ENCODE measurements at places on chromosomes 4 and X.
A peak's percentile ranks its signal among the peaks of the same experiment; 100 is the strongest.

GRCh38 chr4:122602277-122603142 is 18.4 kb downstream of the IL21 start:
- no peak for DNase-seq

DNA sequence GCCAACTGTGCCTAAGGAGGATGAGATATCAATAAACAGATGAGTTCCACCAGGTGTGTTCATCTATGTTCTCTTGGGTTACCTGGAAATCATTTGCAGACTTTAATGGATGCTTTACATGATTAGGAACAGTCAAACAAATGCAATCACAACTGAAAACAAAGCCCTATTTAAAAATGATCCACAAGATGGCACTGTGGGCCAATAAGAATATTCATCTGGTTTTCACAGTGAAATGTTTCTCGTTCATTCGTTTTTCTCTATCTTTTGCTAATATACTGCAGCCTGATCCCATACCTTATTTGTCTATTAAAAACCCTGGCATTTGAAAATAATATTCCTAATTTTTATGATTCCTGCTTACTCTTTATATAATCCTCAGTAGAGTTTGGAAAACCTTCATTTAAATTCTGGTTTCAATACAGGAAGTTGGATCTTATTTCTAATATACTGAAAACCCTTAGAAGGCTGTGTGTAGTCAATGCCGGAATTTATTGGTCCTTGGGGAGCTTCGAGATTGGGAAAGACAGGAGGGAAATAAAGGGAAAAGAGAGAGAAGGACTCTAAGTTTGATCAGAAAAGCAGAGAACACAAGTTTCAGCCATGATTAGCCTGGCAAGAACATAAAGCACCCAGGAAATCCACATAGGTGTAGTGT is 63.8 kb upstream of the TAPT1 start:
- no peak for DNase-seq

DNA sequence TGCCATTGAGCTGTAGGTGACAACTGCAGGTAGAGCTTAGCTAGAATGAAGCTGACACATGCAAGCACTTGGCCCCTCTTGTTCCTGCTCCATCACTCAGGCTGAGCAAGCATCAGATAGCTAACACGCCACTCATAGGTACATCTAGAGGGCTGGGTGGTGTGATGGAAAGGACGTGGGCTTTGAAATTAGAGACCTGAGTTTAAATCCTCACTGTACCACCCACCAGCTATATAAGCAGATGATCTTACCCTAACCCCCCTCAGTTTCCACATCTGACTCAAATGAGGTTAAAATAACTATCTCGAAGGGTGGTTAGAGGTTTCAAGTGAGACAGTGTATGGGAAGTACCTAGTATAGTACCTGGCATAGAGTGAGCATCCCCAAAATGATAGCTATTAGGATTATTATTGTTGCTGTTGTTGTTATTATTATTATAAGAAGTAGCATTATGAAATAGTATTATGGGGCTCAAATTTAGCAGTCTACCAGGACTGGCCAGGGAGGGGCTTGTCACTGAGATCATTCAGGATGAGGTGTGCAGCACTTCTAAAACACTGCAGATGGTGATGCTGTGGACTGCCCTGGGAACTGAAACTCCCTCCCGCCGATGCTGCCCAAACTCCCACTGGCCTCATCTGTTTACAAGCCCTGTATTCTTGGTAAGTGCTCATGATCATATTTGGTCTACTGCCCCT is 59.0 kb downstream of the REELD1 start:
- no peak for DNase-seq

DNA sequence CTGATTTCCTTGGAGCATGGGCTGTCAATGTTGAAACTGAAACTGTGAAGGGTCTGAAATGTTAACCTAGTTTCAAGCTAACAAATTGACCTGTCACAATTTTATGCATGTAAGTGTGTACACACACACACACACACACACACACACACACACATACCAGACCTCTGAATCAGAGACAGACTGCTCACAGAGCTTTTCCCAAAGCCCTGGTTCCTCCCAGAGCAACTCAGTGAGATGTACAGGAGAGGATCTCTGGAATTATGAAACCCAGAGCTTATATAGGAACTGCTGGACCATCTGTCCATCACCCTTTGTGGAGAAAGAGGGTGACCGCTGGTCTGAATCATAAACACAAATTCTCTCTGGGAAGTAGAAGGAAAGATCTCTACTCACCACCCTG is 228.1 kb upstream of the PRPS2 start:
- DNase-seq: no peak

GRCh38 chr4:47073647-47074046 is 42.3 kb downstream of the GABRB1 start:
- DNase-seq: no peak

DNA sequence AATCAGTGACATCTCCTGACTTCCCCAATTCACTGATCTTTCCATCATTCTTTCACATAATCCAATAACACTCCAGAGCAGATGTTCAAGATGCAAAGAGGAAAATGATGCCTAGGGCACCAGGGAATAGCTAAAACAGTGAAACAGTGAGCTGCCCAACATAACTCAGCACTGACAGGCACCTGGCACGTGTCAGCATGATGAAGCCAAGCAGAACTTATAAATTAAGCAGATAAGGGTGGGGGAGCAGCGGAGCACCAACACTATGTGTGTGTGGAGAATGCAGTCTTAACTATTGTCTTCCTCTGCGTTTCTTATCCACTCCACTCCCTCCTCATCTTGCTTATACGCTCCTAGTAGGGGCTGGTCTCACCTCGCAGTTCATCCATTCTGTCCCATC is 89.4 kb downstream of the AMMECR1 start:
- no peak for DNase-seq

- DNase-seq: peak; percentile 23
These were observed 69.4 kb downstream of the HMGB2 start for GRCh38 chr4:173264684-173265185.

DNA sequence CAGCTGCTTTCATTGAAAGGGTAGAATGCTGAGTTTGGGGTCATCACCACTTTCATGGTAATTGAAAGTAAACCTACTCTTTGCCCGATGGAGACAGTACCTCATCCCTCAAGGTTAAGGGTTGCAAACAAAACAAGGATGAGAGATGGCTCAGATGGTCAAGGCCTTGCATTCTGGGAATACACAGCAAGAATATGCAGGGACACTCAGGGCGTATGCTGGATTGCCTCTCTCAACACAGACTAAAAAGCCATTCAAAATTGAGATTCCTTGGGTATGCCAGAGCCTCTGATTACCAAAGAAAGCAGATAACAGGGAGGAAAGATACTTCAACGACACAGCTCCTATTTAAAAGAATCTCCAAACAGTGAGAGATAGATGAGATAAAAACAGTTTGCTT is 310.4 kb downstream of the ARAP2 start:
- no peak for DNase-seq

- no peak for DNase-seq
These were observed 6.6 kb downstream of the SAT1 start for GRCh38 chrX:23789386-23790154.

DNA sequence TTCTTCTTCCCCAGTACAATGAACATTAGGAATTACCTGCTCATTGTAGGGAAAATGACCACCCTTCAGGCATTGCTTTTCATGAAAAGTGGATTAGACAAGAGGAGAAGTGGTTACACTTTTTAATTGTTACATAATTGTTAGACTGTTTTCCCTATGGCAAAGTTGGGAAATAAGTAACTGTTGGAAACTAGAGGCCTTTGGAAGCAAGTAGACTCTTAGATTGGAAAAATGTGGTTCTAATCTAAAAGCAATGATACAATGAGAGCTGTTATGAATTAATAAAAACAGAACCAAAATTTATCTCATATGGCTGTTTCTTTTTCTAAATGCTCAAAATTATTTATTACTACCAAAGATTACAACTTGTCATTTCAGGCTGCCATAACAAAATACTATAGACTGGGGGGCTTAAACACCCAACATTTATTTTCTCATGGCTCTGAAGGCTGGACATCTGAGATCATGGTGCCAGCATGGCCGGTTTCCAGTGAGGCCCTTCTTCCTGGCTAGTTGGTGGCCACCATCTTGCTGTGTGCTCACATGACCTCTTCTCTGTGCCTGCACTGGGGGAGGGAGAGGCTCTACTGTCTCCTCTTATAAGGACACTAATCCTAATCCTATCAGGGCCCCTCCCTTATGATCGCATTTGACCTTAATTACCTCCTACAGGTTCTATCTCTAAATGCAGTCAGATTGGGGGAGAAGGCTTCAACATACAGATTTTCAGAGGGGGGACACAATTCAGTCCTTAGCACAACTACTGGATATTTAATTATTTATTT is 12.5 kb downstream of the CC2D2A start:
- DNase-seq: no peak

All from activated CD4-positive, alpha-beta T cell treated with anti-CD3 and anti-CD28 coated beads, Interleukin-2, amount 50 U/mL, for 1 hour (primary cell).